B cell (primary cell): ENCODE measurements at places on chromosomes 2 and 18.

- DNase-seq: no peak
Measured at GRCh38 chr18:5909125-5909524, 13.8 kb upstream of the TMEM200C start.

GRCh38 chr2:221095356-221095755 lies 476.7 kb downstream of the EPHA4 start:
- DNase-seq: no peak

DNA sequence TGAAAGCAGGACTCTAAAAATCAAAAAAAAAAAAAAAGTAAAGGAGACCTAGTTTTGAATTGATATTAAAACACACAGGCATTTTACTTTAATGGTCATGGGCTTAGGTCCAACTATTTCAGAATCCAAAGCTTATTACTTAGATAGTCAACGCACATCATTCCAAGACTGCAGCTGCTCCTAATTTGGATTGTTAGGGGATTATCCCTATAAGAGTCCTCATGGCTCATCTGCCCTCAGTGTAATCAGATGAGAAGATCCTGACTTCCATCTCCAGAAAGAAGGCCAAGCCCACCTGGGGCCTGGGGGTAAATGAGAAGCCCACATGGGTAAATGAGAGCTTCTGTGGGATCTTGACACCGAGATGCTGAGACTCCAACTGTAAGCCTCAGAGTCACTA lies 424.2 kb downstream of the NRXN1 start:
- no peak for DNase-seq

DNA sequence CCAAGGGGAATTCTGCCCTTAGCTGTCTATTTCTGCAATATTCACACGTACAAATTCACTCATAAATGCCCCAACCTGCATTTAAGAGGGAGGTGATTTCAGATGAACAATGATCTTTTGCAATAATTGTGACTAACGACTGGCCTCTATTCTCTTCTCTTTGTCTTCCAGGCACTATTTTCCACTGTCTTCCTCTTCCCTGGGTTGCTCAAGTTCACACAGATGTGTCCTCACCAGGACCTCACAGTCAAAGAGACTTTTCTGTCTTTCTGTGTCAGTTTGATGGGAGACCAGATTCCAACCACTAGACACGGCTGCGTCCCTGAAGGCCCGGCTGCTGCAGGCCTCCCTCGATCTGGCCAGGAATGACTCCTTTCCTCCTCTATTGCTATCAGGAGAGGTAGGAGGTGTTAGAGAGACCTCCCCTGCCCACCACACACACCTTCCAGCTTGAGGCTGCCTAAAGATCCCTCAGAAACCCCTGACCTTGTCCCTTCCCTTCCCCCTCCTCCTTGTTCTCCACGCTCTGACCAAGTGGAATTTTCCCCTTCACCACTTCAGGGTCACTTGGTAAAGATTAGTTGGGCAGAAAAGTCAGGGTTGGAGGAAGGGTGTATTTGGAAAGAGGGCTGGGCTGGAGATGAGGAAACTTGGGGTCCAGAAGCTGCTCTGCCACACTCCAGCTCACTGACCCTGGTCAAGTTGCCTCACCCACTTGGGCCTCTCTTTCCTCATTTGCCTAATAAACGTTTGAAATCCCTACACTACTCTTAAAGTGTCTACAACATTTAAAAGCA lies 109.2 kb upstream of the COPS8 start:
- DNase-seq: no peak

DNA sequence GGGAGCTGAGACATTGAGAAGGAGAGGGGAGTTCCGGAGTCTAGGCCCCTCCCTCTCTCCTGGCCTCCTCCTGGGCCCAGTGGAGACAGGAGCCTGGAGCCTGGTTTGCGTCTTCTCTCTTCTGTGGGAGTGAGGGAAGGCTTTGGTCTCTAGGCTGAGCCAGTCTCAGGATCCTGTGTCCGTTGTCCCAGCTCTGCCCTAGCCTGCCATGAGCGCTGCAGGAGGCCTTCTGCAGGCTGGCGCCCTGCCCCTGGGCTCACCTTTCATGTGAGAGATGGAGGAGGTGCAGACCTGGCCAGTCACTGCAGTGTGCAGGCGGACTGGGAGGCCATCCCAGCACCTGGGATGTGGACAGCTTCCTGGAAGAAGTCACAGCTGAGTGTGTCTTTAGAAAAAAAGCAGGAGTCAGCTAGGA lies 8.7 kb downstream of the IMPA2 start:
- DNase-seq: no peak

DNA sequence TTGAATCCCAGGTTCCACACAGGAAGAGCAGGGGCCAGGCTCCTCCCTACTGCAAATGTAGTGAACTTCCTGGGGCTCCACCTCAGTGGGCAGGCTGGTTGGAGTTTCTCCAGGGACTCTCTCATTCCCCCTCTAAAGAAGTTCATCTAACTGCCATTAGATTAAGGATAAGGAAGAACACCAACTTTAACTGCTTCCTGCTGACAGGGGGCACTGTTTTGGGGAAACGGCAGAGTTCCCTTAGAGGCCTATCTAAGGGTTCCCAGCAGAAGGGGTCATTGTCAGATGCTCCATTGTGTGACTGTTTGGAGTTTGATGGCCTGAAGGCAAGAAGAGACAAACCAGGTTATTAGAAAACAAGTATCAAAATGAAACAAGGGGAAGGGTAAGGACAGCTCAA lies 2159.7 kb upstream of the PIK3C3 start:
- no peak for DNase-seq

GRCh38 chr2:195238379-195238778 lies 418.6 kb upstream of the SLC39A10 start:
- no peak for DNase-seq
